Testis (tissue), 5 donors: ENCODE measurements at places on chromosomes 13 and 19. TPM values are rescaled to one million over a fixed set of nuclear protein-coding genes. Genes with fewer than 3 reads are reported as not detected.

- peaks cover 22% of the 10 kb centered on the region for H3K4me1 ChIP-seq
- no peaks in the 10 kb centered on the region for H3K27me3 ChIP-seq
- H3K36me3 ChIP-seq: no peaks in the 10 kb centered on the region
Observed at GRCh38 chr13:30615481-30615865, 2.2 kb upstream of the USPL1 start.

DNA sequence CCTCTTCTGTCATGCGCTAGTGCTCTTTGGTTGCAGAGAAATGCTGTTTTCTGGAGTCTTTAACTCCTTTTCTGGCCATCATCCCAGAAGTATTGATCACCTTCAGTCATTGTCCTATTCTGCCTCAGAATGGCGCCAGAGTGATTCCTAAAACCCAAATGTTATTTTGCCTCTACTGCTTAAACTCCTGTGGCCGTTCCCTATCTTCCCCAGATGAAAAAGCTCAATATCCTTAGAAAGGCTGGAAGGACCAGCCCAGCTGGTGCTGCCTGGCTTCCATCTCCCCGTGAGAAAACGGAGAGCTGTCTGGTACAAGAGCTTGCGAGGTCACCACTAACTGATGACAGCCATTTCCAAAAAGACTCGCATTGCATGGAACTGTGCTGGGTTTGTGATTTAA, 179.1 kb downstream of the RBM26 start:
- no peaks in the 10 kb centered on the region for H3K4me1 ChIP-seq
- no peak for DNase-seq
- no peak overlapping the region for H3K4me3 ChIP-seq
- no peak overlapping the region for H3K27ac ChIP-seq
- H3K36me3 ChIP-seq: no peaks in the 10 kb centered on the region

GRCh38 chr13:108034909-108035410, 180.4 kb downstream of the LIG4 start:
- H3K4me3 ChIP-seq: no peak overlapping the region
- no peaks in the 10 kb centered on the region for H3K27me3 ChIP-seq
- no peak for DNase-seq
- H3K27ac ChIP-seq: no peak overlapping the region
- H3K4me1 ChIP-seq: no peaks in the 10 kb centered on the region

- no peaks in the 10 kb centered on the region for H3K36me3 ChIP-seq
- no peak overlapping the region for H3K27ac ChIP-seq
- DNase-seq: no peak
Observed at GRCh38 chr13:56015919-56016318, 1124.8 kb upstream of the PRR20A start.

Gene C5AR2
- 3.9 TPM for total RNA-seq

DNA sequence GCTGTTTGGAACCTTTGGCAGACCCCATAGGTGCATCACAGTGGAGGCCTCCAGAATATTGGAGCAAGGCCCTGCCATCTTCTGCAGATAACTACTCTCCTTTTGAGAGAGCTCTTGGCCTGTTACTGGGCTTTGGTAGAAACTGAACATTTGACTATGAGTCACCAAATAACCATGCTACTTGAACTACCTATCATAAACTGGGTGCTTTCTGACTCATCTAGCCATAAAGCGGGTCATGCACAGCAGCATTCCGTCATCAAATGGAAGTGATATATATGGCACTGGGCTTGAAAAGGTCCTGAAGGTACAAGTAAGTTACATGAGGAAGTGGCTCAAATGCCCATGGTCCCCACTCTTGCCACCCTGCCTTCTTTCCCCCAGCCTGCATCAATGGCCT, 782.5 kb upstream of the SLITRK6 start:
- H3K27me3 ChIP-seq: no peaks in the 10 kb centered on the region
- no peaks in the 10 kb centered on the region for H3K4me1 ChIP-seq
- H3K4me3 ChIP-seq: no peak overlapping the region
- no peak for DNase-seq

DNA sequence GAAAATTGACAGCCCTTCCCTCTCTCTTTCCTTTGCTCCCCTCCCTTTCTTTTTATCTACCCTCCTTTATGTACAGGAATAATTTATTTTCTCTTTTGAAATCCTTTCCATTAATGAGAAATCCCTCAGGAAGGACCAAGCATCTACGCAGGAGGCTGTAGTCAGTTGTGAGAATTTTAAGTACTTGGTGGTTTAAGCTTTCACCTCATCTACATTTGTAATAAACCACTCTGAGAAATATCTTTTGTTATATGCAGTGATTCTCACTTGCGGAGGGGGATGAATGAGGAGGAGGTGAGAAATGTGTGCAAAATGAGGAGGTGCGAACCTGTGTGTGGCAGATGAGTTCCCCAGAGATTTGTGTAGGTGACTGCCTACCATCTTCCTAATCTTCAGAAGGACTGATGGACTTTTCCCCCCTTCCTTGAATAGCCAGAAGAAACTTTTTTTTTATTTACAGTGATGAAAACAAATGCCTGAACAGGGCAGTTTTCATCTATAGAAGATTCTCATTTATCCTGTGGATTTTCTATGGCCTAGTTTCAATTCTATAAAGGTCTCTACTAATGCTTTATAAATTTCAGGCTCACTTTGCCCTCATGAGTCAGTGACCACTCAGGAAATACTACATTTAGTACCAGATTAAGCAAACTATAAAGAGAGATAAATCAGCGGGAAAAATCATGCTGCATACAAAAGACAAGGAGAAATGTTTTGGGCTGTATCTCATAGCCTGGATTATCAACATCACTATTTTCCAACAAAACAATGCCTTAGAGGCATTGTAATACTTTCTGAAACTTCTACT, 118.3 kb downstream of the LHFPL6 start:
- H3K27me3 ChIP-seq: no peaks in the 10 kb centered on the region
- H3K4me1 ChIP-seq: no peaks in the 10 kb centered on the region
- no peak for DNase-seq
- H3K27ac ChIP-seq: no peak overlapping the region
- no peak overlapping the region for H3K4me3 ChIP-seq

- H3K27ac ChIP-seq: no peak overlapping the region
- DNase-seq: no peak
- H3K4me3 ChIP-seq: no peak overlapping the region
- no peaks in the 10 kb centered on the region for H3K4me1 ChIP-seq
- H3K36me3 ChIP-seq: no peaks in the 10 kb centered on the region
- H3K27me3 ChIP-seq: no peaks in the 10 kb centered on the region
Observed at GRCh38 chr13:78197231-78197630, 278.6 kb upstream of the EDNRB start.

- no peak overlapping the region for H3K4me3 ChIP-seq
- DNase-seq: peak; percentile 12
- no peak overlapping the region for H3K27ac ChIP-seq
- no peaks in the 10 kb centered on the region for H3K36me3 ChIP-seq
- H3K4me1 ChIP-seq: no peaks in the 10 kb centered on the region
Observed at GRCh38 chr13:113982296-113982661, 8.4 kb upstream of the C13orf46 start.

DNA sequence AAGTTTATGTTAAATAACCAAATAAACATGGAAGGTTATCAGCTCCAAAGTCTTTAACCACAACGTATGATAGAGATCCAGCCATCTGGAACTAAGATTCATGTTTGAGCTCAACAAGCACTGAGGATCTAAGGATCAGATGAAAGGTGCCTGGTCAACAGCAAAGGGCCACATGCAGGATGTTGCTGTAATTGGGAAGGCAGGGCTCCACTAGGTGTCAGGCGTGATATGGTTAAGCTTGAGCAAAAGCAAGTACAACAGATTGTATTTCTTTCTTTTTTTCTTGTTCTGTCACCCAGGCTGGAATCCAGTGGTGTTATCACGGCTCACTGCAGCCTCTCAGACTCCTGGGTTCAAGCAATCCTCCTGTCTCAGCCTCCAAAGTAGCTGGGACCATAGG, 12.0 kb downstream of the EBPL start:
- no peaks in the 10 kb centered on the region for H3K27me3 ChIP-seq
- H3K4me3 ChIP-seq: no peak overlapping the region
- H3K27ac ChIP-seq: no peak overlapping the region
- H3K36me3 ChIP-seq: no peaks in the 10 kb centered on the region

Gene STARD13
- total RNA-seq: 24.4 TPM

GRCh38 chr19:18280247-18281081, 958 bp downstream of the JUND start:
- DNase-seq: peak; percentile 75
- H3K27ac ChIP-seq: peak overlapping the region; percentile 100

GRCh38 chr13:66520511-66521355, 709.4 kb downstream of the PCDH9 start:
- H3K4me1 ChIP-seq: no peaks in the 10 kb centered on the region
- no peaks in the 10 kb centered on the region for H3K36me3 ChIP-seq
- no peaks in the 10 kb centered on the region for H3K27me3 ChIP-seq
- DNase-seq: no peak
- H3K4me3 ChIP-seq: no peak overlapping the region
- no peak overlapping the region for H3K27ac ChIP-seq

Gene ZSCAN4
- total RNA-seq: 0.12 TPM
